ENCODE measurements at places on chromosomes 16 and 17. TPM values are rescaled to one million over a fixed set of nuclear protein-coding genes. Genes with fewer than 3 reads are reported as not detected.

DNA sequence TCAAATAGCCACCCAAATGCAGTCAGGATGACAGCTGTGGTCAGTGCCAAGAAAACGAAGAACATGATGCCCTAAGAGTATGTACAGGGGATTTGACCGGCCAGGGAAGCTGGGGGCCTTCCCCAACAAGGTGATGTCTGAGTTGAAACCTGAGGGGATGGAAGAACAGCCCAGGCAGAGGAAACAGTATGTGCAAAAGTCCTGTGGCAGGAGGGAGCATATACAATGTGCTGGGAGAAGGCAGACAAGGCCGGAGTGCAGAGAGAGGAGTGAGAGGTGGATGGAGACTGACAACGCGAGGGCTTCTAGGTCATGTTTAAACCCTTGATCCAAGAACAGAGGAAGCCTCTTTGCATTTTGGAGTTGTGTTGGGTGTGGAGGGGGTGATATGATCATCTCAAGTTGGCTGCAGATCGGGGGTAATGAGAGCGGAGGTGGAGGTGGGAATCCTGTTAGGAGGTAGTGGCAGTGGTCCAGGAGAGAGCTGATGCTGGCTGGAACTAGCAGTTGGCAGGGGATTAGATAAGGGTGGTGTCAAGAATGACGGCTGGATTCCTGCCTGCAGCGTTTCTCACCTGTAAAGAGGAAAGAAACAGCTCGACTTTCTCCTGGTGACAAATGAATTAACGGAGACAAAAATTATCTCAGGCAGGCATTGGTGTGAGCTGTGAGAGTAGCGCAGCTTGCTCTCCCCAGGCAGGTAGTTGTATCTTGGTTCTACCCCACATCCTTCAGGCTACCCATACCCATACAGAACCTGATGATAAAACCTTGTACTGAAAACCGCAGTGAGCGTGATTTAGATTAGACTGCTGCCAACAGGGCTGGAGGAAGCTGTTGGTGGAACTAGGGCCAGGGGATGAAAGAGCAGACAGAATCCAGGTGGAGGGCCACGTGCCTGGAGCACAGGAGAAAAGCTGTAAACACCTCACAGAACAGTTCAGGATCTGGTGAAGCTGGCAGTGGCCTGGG lies 37.2 kb upstream of the NGFR start:
- DNase-seq: no peak

Gene CDT1
- 1.4 TPM for total RNA-seq

Gene CHST5
- total RNA-seq: not detected

- DNase-seq: no peak
Observed at GRCh38 chr17:55768936-55769624, 18.2 kb downstream of the PCTP start.

DNA sequence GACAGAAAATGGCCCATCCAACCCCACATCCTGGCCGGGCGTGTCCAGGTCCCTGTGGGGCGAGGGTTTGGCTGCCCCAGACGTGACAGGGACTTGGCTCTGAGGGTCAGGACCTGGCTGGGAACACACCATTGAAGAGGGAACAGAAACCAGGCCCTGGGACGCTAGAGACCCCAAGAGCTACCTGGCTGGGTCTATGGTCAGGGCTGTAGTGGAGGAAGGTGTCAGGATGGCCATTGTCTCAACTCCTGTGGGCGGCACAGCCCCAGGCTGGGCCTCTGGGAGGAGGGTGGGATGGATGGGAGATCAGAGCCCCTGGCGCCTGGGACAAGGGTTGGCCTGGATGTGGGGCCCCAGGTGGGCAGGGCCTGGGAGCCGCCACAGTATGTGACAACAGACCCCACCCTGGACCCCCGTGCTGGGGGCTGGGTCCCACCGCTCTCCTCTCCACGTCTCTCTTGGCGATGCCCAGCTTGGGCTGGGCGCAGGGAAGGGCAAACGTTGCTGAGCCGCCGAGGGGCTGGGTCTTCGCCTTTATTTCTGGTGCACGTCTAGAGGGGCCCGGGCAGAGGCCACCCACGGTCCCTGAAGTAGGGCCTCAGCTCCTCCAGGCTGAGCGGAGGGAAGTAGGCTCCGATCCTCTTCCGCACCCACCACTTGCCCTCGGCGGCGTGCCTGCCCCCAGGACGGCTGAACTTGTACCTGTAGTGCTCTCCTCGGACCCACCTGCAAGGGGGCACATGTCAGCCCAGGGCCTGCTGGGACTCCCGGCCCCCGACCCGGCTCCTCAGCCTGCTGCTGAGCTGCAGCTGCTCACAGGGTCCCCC lies 53.7 kb upstream of the GNG13 start:
- no peak for DNase-seq

Gene GUCY2D
- total RNA-seq: 1.1 TPM

Gene NSRP1
- total RNA-seq: 20.0 TPM

Gene CFAP52
- 1.2 TPM for total RNA-seq

- DNase-seq: no peak
Observed at GRCh38 chr16:1152123-1152638, 725 bp upstream of the CACNA1H start.

Gene FBXO47
- 0.26 TPM for total RNA-seq

GRCh38 chr17:15440347-15440746 lies 27.1 kb downstream of the CDRT4 start:
- no peak for DNase-seq

Gene SLC6A2
- total RNA-seq: 0.33 TPM

- peak; percentile 93 for DNase-seq
Observed at GRCh38 chr16:24670623-24671454, 58.6 kb upstream of the TNRC6A start.

- DNase-seq: no peak
Observed at GRCh38 chr17:65181237-65182061, 44.3 kb downstream of the RGS9 start.

Gene NPTX1
- 4.8 TPM for total RNA-seq

GRCh38 chr17:63434951-63435571 lies 11.0 kb downstream of the CYB561 start:
- no peak for DNase-seq

DNA sequence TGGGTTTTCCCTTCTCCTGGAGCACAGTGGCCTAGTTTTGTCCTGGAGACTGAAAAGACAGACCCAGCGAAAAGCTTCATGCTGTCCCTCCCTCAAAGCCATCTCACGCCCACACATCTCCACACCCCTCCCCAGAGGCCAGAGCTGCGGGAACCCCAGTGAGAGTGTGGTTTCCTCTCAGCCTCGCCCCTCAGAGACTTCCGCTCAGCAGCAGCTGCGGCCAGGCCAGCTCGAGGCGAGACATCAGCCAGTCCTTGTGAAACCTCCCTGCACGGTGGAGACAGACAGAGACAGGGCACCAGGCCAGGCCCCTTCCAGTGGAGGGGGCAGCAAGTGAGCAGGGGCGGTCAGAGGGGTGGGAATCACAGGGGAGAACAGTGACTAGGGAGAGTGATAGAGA lies 77.0 kb upstream of the TNRC6C start:
- peak; percentile 96 for DNase-seq

DNA sequence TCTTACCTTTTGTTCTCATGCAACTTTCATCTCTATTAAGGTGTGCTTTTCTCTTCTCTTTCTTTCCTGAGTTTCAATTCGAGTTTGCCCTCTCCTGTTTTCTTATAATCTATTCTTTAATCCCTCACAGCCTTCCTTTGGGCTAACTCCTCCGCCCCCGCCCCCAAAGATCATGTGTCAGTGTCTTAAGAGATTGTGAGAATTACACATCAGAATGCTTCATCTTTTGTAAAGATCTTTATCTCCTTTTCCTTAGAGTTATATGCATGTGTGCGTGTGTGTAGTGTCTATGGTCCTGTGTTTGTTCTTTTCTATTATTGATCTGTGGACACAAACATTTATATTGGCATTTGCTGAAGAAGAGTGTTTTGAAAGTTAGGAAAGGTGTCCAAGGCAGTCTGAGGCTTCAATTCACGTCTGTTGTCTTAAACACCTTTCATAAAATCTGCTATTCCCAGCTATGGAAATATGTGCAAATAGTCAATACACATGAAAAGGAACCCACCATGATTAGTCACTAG lies 6.1 kb upstream of the ALDH3A2 start:
- DNase-seq: no peak

GRCh38 chr17:49901460-49902331 lies 53.8 kb upstream of the TAC4 start:
- no peak for DNase-seq

DNA sequence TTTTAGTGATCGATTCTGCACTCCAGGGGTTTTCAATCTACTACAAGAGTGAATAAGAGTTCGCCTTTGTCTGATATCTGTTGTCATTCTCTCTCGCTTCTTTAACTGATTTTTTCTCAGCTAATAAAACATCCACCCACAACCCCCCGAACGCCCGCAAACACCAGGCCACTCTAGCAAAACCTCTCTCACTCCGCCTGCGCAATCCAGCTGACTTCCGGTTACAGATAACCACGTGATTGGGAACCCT lies 338 bp upstream of the RPL19 start:
- peak; percentile 98 for DNase-seq

Gene DNAH2
- total RNA-seq: 0.06 TPM

Gene NEUROD2
- not detected for total RNA-seq

DNA sequence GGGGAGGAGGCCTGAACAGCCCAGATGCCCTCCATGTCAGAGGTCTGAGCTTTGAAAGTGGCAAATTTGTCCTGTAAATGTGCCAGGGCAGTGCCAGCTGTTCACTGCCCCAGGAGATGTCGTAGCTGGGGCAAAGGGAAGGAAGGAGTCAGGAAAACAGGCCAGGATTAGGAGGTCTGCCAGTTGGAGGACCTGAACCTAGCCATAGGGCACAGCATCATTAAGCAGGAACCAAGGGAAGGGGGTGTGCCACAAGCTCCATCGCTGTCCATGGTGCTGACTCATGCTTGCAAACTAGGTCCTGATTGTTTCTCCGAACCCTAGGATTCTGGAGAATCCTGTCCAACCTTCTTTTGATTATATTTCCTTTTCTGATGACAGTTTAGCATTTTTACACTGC lies 124.2 kb downstream of the TMEM132E start:
- no peak for DNase-seq

- no peak for DNase-seq
Observed at GRCh38 chr16:65279576-65279975, 157.7 kb upstream of the CDH11 start.

Gene MMP15
- total RNA-seq: 11.6 TPM

DNA sequence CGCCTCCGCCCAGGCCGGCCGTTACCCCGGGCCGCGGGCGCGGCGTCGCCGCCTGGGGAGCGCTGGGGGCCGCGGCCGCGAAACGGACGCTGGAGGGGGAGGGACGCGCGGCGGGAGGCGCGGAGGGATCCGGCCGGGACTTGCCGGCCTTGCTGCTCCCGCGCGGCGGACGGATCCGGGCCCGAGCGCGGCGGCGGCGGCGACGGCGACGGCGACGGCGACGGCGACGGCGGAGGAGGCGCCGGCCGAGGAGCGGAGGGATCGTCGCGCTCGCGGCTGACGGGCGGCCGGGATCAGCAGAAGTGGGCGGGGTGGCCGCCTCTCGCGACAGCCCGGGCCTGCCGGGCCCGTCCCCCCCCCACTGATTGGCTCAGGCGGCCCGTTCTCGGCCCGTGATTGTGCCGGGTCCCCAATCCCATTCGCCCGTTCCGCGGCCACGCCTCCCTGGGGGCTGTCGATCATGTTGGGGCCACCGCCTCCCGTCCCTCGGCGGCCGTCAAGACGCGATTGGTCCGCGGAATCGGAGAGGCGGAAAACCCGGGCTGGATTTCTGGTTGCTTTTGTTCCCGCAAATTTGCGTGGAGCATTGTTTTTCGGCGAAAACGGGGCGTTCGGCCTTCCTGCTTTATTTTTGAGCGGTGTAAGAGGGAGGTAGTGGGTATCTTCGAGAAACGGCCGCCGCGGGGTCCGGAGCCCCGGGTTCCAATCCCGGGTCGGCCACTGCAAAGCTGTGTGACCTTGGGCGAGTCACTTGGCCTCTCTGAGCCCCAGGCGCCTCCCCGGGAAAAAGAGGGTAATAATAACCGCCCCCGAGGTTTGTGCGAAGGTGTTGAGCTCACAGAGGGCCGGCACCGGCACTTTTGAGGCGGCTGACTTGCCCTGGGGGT lies at the start of gene ZCCHC14:
Gene ZCCHC14 (minus strand): TSS at position 304 of the 887 bp plus-strand sequence. CDS start 786 bp downstream, outside the sequence.
- DNase-seq: peak; percentile 99

DNA sequence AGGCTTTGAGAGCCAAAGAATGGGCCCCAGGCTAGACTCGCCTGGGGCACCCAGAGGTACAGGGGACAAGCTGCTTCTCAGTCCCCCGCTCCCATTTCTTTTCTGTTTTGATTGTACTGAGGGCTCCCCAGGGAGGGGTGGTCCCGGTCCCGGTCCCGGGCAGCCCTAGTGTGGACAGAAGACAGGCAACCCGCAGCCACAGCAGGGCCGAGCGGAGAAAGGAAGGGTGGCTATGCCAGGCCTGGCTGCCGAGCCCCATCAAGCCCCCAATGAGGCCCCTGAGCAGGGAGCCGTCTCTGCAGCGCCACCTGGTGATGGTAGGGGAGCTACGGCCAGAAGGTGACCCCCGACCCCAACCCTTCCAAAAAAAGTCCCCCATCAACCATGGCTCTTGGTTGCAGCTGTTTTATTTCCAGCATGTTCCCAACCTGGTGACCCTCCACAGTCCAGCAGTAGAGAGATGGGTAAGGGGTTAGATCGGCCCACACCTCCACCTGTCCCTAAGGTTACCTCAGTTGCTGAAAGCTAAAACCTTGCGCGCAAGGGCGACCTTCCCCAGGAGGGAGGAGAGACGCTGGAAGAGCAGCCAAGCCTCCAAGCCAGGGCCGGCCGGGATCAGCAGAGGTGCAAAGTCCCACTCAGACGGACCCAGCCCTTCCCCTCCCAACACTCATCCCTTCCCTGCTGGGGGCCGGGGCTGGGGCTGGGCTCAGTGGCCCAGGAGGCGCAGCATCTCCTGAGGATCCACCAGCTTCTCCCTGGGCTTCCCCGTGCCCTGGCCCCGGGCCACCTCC lies 2.6 kb upstream of the GRIN2C start:
- DNase-seq: no peak

GRCh38 chr17:38534498-38534885 lies 71.3 kb downstream of the SRCIN1 start:
- no peak for DNase-seq

Gene PIPOX
- total RNA-seq: 8.4 TPM

DNA sequence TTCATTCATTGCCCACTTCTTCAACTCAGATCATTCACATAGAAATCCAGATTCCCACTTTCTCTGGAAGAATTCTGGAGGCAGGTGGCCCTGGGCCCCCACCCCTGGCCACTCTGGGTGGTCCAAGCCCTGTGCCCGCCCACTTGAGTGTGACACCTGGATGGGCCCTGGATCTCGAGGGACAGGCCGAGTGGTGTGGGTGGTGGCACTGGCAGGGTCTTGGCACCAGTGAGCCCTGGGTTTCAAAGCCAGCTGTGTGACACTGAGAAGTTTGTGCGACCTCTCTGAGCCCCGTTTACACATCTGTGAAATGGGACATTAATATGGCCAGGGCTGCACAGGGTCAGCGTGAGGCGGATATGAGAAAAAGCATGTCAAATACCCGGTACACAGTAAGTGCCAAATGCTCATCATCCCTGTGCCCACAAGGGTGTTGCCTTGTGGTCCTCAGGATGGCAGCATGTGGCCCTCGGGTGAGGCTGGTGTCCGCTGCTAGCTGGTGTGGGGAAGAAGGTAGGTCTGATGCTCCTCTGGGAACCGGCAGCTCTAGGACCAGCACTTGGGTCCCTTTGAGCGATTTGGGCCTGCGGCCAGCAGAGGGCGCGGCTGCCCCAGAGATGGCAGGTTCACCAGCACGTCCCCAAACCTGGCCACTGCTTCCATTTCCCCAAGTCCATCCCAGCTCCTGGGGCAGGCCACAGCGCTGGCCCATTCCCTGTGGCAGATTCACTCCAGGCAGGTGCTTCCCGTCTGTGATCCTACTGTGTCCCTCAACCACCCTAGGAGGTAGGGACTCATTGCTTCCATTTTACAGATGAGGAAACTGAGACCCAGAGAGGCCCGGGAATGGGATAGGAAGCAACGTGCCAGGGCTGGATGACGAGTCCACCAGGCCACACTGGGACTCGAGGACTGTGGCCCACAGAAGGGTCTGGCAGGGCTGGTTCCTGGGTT lies 3.6 kb downstream of the OSGIN1 start:
- no peak for DNase-seq

GRCh38 chr17:40452921-40453378 lies 9.7 kb downstream of the IGFBP4 start:
- DNase-seq: no peak

Gene OTOP2
- not detected for total RNA-seq

Measured in esophagus muscularis mucosa (tissue), 4 donors.